Activated CD4-positive, alpha-beta T cell treated with anti-CD3 and anti-CD28 coated beads, Interleukin-2, amount 50 U/mL, for 48 hours (primary cell): ENCODE measurements at places on chromosomes 7 and 10.

DNA sequence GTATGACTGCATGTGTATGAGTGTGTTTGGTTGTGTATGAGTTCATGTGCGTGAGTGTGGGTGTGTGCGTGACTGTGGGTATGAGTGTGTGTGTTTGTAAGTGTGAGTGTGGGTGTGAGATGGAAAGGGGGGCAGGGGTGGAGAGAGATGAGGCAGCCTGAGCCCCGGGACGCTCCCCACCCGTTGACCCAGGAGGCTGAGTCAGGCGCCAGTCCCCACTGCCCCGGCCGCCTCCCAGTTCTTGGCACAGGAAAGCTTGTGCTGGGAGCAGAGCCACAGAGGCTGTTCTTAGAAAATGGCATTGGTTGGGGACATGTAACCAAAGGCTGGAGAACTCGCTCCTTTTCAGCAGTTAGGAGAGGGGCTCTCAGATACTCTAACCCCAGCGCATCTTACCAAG is 27.8 kb upstream of the NUB1 start:
- DNase-seq, result peak; percentile 11

DNA sequence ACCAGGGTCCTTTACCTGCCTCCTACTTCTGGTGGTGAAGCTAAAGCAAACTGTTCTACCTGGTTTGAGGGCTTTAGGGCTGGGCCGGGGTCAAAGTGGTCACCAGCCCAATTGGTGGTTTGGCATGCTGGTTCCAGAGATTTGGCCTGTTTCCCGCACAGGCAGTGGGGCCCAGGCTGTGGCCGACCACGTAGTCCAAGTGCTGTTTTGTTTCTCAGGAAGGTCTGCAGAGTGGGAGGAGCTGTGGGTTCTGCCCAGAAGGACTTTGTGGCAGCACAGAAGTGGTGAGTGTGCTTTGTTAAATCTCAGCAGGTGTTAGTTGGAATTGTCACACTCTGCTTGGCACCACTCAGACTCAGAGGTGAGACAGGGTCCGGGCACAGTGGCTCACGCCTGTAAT is 85.8 kb downstream of the MKX start:
- no peak for DNase-seq

- no peak for DNase-seq
These were observed 56.7 kb downstream of the ZMYND11 start for GRCh38 chr10:191703-192518.

- no peak for DNase-seq
These were observed 517.5 kb upstream of the GALNT17 start for GRCh38 chr7:70614237-70615045.

- no peak for DNase-seq
These were observed 22.3 kb upstream of the TMEM26 start for GRCh38 chr10:61475449-61475873.
